Occipital lobe (tissue), 3 donors: ENCODE measurements at places on chromosomes 12 and 14. TPM values are rescaled to one million over a fixed set of nuclear protein-coding genes. Genes with fewer than 3 reads are reported as not detected.

The SOAT2 gene
- not detected for total RNA-seq

The RD3L gene
- not detected for total RNA-seq

The CCNT1 gene
- total RNA-seq: 44.0 TPM

The LGR5 gene
- not detected for total RNA-seq

The CNIH1 gene
- 39.3 TPM for total RNA-seq

The RNASE2 gene
- not detected for total RNA-seq

The TAS2R50 gene
- total RNA-seq: 12.6 TPM

The COCH gene
- 39.1 TPM for total RNA-seq

The DCN gene
- 46.3 TPM for total RNA-seq

The OR11G2 gene
- total RNA-seq: not detected

The FSCB gene
- not detected for total RNA-seq

The SCN8A gene
- total RNA-seq: 51.2 TPM

The PYGL gene
- total RNA-seq: 9.4 TPM

The POTEM gene
- total RNA-seq: not detected

The TTC6 gene
- total RNA-seq: 0.62 TPM

The DIO2 gene
- 31.0 TPM for total RNA-seq

The IL31 gene
- total RNA-seq: not detected

The DNAH10 gene
- total RNA-seq: 22.6 TPM
